ENCODE measurements at places on chromosomes 12 and 14.

GRCh38 chr14:26663506-26663905, 65.7 kb upstream of the NOVA1 start:
- DNase-seq: no peak

- DNase-seq: no peak
Observed at GRCh38 chr14:54754623-54755386, 147.8 kb downstream of the GCH1 start.

DNA sequence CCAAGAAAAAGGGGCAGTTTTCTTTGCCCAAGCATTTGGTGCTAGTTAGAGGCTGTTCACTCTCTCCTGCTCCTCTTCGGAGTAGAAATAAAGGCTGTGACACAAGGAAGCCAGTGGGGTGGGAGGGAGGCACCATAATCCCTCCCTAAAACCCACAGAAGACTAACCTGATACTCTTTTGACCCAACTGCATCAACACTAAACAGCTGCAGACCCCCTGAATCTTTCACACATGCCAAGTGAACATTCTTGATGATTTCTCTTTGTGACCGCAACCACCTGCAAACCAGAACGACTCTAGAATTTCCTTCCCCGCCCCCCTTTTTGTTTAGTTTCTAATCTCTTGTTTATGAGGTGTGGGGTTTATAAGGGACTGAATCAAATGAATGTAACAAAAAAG, 175.8 kb upstream of the BCL2L14 start:
- DNase-seq: no peak

DNA sequence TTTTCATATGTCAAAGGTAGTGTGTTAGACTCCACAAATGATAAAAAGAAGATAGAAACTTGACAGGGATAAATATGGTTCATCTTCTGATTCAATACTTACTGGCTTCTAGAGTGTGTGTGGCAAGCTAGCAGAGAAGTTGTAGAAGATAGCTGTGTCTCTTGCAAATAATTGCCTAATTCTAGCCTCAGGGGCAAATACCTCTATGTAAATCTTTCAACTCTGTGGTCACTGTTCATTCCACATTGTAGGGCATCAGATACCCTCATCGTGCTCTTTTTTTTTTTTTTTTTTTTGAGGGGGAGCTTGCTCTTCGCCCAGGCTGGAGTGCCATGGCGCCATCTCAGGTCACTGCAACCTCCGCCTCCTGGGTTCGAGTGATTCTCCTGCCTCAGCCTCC, 1.7 kb downstream of the OLR1 start:
- DNase-seq: no peak

GRCh38 chr12:60101715-60102114, 505.9 kb downstream of the SLC16A7 start:
- no peak for DNase-seq

GRCh38 chr12:67534681-67535080, 113.9 kb upstream of the DYRK2 start:
- DNase-seq: no peak

DNA sequence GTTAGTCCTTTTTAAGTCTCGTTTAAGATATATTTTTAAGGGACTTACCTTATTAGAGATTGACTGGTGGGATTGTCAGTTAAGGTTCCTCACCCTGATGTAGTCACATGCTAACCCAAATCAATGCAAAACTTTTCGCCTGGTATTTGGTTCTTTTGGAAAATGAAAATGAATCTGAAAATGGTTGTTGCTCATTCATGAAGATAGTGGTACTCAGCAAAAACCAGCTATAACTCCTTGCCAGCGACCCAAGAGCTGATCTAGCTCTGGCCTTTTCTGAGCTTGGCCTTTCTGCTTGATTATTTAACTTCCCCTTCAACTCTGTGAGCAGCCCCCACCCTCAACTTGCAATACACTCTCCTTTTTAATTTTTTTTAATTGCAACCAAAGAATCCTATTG, 85.0 kb upstream of the GTF2A1 start:
- no peak for DNase-seq

- DNase-seq: no peak
Observed at GRCh38 chr12:130147875-130148596, 14.2 kb upstream of the FZD10 start.

- DNase-seq: no peak
Observed at GRCh38 chr14:100454437-100454836, 131.3 kb downstream of the SLC25A47 start.

GRCh38 chr12:19912991-19913390, 455.3 kb upstream of the PDE3A start:
- DNase-seq: no peak

GRCh38 chr14:87894920-87895319, 98.1 kb downstream of the GALC start:
- DNase-seq: no peak

DNA sequence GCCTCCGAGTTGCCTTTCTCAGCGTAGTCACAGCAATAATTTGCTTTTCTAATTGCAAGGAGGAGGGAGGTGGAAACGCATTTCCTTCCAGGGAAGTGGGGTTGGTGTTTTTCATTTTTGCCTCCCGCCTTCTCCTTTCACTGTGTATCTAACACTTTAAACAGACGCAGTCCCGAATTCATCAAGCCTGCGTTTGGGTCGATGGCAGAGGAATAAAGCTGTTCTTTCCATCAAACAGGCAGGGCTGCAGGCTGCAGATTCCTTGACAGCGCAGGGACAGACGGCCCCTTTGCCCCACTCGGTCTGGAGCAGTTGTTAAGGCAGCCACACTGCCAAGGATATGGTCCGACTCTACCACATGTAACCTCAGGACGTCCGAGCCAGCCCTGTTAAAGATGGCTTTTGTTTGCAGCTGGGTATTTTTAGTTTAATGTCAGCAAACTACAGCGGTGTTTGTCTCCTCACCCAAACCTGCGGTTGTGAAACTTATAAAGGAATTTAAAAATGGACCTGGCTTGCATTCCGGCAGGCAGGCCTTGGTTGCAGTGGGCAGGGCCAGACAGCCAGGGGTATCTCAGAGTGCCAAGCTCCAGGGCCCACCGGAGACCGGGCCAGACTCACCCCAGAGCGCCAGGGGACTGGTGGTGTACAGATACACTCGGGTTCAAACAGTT, 2.1 kb downstream of the CHST11 start:
- DNase-seq: no peak

DNA sequence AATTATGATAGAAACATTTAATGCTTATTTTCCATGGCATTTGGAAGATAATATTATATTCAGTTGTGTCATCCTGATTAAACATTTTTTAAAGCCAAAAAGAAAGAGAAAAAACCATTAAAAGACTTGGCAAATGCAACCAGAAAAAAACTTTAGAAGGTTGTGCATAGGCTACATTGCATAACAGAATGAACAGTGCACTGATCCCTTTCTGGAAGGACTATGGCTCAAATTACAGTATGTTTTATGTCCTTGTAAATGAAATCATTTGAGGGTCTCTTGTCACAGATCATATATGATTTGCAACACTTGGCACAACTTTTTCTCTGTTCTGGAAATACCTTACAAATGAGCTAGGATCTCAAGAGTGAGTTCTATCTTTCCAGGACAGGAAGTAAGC, 275.2 kb upstream of the FLRT2 start:
- no peak for DNase-seq

GRCh38 chr12:9037431-9037830, 48.1 kb downstream of the KLRG1 start:
- no peak for DNase-seq

DNA sequence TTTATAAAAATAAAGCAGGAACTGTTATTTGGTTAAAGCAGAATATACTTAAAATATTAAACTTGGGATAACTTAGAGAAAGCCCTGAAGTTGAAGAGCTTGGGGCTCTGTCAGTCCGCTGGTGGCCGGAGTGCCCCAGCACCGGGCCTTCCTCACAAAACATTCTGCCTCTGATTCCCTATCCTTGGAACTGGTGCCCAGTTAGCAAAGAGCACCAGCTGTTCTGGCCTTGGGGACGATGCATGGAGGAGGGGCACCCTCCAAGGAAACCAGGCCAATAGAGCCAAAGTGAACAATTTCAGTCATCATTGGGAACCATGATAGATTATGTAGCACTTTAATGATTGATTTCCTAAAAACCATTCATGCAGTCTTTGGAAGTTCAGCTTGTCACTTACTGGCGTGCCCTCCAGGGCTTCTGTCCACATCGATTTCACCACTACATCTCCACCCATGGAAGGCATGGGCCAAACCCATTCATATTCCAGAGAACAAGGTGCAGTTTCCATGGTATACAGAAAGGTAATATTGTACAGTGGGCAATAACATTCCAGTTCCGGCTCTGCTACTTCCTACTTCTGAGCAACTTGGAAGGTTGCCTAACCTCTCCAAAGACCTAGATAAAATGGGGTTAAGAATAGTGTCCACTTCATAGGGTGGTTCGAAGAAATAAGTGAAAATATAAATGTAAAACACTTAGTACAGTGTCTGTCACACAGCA, 145.9 kb downstream of the ETV6 start:
- DNase-seq: no peak

DNA sequence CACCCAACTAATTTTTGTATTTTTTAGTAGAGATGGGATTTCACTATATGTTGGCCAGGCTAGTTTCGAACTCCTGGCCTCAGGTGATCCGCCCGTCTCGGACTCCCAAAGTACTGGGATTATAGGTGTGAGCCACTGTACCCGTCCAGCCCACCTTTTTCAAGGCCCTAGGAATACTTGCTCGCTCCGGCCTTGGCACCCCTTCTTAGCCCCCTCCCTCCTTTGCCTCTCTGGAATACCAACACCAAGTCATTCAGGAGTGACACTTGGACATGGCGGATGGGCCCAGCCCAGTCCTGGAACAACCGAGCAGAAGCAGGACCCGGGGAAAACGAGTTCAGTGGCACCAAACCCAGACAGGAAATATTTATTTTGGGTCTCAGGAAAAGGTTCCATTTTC, 29.1 kb downstream of the PLEKHG3 start:
- DNase-seq: no peak

DNA sequence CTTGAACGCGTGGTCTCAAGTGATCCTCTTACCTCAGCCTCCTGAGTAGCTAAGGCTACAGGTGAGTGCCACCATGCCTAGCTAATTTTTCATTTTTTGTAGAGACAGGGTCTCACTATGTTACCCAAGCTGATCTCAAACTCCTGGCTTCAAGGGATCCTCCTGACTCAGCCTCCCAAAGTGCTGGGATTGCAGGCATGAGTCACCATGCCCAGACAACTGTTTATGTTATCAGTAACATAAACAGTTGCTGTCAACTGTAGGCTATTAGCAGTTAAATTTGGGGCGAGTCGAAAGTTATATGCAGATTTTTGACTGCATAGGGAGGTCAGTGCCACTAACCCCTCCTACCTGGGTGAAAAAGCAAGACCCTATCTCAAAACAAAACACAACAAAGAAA, 26.2 kb upstream of the LRRK2 start:
- DNase-seq: no peak

GRCh38 chr12:4736091-4736490, 15.9 kb downstream of the GALNT8 start:
- no peak for DNase-seq

- no peak for DNase-seq
Observed at GRCh38 chr12:124230789-124231188, 64.1 kb upstream of the RFLNA start.

- no peak for DNase-seq
Observed at GRCh38 chr14:76486251-76486743, 110.4 kb downstream of the ESRRB start.

DNA sequence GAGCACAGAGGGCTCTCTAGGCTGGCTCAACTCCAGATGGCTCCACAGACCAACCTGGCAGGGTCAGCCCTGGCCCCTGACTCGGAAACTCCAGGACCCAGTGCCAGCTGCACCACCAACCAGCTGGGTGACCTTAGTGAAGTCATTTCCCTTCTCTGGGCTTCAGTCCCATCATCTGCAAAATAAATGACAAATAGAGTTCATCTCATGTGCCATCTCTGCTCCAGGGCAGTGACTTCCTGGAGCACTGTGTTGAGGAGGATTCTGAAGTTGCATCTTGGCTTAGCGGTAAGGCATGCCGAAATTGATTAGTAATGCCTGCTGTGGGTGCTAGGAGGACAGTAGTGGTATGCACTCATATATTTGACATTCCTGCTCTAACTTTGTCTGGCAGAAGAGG, 31.5 kb downstream of the DTX1 start:
- DNase-seq: no peak

- DNase-seq: no peak
Observed at GRCh38 chr12:90970911-90971310, 15.9 kb upstream of the CCER1 start.

- DNase-seq: no peak
Observed at GRCh38 chr12:57835366-57836288, 10.9 kb downstream of the CTDSP2 start.

- DNase-seq: no peak
Observed at GRCh38 chr12:56146492-56147460, 5.6 kb upstream of the MYL6B start.

GRCh38 chr14:100443603-100444002, 120.5 kb downstream of the SLC25A47 start:
- no peak for DNase-seq

- DNase-seq: no peak
Observed at GRCh38 chr12:132251741-132252490, 77.5 kb downstream of the GALNT9 start.

DNA sequence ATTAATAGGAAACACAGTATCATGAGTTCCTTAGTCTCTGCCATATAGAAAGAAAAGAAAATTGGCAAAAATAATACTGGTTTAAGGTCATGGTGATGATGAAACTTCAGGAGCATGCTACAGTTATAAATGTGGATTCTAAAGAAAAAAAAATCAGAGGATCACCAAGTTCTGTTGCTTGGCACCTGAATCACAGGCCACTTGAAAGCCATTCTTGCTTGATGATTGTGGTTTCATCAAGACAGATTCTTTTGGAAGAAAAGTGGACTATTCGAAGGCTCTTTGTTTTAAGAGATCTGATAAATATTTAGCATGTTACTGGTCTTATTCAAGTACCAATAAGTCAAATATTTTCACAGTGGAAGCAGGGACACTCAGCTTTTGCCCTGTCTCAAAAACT, 148.9 kb downstream of the SAMD4A start:
- no peak for DNase-seq

DNA sequence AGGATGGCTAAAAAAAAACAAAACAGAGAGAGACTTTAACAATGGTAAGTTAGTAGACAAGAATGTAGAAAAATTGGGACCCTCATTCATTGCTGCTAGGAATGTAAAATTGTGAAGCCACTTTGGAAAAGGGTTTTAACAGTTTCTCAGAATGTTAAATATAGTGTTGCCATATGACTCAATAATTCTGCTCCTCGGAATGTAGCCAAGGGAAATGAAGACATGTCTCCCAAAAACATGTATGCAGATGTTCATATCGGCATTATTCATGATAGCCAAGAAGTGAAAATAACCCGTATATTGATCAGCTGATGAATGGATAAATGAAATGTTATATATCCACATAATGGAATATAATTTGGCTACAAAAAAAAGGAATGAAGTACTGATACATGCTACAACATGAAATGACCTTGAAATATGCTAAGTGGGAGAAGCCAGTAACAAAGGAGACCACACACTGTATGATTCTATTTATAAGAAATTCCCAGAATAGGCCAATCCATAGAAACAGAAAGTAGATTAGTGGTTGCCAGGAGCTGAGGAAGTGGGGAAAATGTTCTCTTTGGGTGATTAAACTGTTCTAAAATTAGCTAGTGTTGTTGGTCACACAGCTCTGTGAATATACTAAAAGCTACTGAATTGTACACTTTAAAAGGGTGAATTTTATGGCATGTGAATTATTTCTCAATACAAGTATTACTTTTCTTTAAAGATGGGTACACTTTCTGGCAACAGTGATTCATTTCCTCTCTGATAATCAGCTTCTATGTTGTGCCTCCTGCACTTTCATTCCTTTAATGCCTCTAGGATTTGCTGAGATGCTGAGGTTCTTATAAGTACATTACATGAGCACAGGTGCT, 132.5 kb downstream of the DAAM1 start:
- no peak for DNase-seq
